ENCODE measurements at places on chromosomes 1 and 21.

GRCh38 chr1:17643861-17644703 lies 104.6 kb downstream of the ARHGEF10L start:
- DNase-seq, result no peak

DNA sequence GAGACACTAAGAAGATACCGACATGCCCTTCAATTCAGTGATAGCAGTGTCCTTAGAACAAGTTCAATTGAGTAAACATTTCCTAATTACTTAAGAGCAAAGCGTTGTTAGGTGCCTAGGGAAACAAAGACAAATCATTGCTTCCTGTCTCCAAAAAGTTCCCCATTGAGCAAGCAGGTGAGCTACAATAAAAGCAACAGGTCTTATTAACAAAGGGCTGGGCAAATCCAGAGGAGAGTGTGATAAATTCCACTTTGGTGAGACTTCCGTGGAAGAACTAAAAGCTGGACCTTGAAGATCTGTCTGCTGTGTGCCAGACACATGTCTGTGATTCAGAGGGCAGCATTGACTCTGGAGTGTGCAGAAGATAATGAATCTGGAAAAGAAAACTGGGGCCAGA lies 1.9 kb upstream of the TUT4 start:
- no peak for DNase-seq

GRCh38 chr1:204828352-204828850 lies 42.3 kb upstream of the NFASC start:
- no peak for DNase-seq

DNA sequence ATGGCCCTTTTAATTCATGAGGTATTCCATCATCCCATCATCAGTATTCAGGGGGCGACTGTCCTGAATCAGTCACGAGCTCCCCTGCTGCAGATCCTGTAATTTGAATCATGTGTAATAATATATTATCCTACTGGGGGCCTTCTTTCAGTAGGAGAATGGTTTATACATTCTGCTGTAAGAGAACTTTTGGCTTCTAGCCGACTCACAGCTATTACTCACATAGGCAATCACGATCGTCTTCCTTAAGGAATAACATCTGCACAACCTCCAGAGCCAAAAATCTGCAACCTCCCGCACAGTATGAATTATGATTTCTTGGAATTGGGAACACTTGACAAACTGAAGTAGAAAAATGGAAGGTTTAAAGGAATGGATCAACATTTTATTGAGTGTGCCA lies 343.0 kb downstream of the USP25 start:
- DNase-seq, result no peak

DNA sequence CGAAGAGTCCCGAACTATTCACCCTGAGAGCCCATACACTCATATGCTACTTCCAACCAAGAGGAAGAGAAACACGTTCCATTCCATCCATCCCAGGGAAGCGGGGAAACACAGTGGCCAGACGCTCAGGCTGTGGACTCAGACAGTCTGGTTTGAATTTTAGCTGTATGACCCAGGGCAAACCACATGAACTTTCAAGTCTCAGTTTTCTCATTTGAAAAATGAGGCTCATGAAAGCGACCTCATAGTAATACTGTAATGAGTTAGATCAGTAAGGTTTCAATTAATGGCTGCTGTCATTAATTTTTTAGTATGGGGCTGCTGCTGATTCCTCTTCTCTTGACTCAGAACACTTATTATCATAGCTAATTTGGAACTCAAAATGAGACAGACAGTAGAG lies 1.5 kb downstream of the FCRL4 start:
- no peak for DNase-seq

DNA sequence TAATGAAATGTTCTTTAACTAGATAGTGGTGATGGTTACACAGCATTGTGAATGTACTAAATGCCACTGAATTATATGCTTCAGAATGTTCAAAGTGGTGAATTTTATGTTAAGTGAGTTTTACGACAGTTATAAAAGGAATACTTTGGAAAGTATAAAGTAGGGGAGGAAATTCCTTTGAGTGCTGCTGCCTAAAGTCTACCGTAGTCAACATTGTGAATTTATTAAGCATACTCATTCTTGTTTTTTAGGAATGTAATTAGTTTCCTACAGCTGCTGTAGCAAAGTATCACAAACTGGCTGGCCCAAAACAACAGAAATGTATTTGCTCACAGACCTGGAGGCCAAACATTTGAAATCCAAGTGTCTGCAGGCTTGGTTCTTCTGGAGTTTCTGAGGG lies 73.0 kb downstream of the SWT1 start:
- DNase-seq, result no peak

GRCh38 chr1:239763850-239764249 lies 327.8 kb upstream of the FMN2 start:
- DNase-seq, result no peak

- no peak for DNase-seq
Observed at GRCh38 chr1:21559788-21560567, 50.8 kb downstream of the ALPL start.

DNA sequence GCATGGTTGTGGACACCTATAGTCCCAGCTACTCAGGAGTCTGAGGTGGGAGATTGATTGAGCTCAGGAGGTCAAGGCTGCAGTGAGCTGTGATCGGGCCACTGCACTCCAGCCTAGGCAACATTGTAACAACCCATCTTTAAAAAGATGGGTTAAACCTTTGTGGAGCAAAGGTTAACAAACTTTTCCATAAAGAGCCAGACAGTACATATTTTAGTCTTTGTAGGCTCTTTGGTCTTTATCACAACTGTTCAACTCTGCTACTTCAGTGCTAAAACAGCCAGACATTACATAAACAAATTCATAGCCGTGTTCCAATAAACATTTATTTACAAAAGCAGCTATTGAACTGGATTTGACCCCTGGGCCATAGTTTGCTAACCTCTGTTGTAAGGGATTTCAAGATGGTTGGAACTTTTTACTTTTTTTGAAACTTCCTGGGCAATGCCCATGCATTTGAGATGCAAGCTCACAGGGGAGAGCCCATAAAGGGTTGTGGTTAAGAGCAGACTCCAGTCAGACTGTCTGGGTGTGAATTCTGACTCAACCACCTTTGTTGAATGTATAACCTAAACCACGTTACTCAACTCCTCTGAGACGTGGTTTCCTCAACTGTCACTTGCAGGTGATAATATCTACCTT lies 10.8 kb downstream of the INAVA start:
- no peak for DNase-seq

DNA sequence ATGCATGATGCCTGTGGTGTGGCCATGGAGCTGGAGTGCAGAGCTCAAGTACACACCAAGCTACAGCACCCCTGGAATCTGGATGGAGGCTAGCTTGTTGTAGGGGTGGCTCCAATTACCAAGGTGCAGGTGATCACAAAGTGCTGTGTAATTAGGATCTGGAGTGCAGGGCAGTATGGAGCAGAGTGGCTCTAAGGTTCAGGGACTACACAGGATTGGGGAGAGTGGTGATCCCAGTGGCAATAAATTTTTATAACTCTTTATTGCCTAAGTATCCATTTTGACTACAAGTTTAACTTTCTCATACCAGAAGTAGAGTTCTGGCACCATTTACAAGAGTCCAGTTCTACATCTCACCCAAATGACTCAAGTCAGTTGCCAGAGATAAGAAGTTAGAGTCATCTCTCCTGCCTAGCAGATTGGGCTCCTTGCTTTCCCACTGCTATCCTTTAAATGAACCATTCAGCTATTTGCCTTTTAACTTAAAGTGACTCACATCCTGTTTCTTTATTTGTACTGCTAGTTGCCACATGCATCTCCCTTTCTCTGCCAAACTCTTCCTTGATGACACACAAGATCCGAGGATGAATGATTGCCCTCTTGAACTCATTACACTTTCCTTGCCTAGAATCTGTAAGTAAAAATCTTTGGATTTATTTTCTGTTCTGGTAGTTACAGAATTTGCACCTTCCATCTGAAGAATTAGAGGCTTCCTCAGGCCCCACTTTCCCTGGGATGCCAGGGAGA lies 427.2 kb downstream of the KCNT2 start:
- DNase-seq, result no peak

- DNase-seq, result no peak
Observed at GRCh38 chr1:117826540-117827078, 102.8 kb downstream of the GDAP2 start.

GRCh38 chr21:40043423-40043822 lies 176.2 kb downstream of the PCP4 start:
- no peak for DNase-seq

DNA sequence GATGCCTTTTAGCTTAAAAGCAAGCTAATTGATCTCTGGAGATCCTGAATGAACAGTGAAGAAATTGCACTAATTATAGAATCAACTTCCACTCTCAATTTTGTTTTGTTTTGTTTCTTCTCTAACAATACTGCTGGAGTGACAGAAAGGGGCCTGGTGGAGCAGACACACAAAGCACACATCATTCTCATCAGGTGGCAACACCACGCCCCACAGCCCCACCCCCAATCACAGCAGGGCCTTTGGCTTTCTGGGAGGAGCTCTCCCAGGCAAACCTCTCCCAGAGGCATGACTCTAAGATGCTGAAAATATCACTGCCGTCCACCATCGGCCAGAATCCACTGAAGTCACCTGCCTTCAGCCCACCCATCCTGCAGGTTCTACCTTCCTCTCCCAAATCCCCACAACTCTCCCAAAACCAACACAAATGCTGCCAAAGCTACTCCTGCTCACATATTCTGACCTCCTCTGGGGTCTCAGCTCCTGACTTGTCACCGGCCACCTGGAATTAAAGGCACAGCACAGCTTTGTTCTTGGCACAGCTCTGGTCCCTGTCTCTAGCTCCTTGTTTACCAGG lies 120.7 kb downstream of the GRIK3 start:
- no peak for DNase-seq

DNA sequence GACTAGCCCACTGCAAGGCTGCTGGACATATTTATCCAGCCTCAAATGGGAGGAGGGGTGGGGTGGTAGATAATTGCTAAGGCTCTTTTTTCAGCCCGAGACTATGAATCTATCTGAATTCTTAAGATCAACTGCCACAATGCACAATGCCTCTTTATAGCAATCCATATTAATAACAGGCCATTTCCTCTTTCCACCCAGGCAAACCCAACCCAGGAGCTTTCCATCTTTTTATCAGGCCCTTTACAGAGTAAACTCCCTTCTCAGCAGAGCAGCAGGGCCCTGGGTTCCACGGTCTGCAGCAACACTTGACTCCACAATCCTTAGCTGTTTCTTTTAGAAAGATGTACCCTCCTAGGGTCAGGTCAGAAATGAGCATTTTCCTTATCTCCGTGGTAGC lies 806 bp downstream of the DDOST start:
- DNase-seq, result no peak

GRCh38 chr1:230288641-230289349 lies 137.3 kb downstream of the PGBD5 start:
- DNase-seq, result no peak

DNA sequence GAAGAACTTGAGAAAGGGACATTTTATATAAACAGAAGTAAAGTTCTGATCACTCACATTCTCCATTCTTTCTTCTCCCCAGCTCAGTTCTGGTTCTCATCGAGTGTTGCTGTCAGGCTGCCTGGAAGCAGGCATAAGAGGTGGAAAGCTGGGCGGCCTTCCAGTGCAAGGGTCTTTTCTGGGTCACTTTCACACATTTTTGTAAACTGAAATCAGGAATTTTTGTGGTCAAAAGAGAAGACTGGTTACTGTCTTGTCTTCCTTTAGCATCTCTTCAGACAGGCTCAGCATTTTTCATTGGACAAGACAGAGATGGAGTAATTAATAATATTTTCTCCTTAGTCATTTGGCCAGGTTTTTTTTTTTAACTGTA lies 93.7 kb downstream of the CTH start:
- DNase-seq, result no peak

GRCh38 chr1:47913225-47913823 lies 83.9 kb downstream of the TRABD2B start:
- no peak for DNase-seq

DNA sequence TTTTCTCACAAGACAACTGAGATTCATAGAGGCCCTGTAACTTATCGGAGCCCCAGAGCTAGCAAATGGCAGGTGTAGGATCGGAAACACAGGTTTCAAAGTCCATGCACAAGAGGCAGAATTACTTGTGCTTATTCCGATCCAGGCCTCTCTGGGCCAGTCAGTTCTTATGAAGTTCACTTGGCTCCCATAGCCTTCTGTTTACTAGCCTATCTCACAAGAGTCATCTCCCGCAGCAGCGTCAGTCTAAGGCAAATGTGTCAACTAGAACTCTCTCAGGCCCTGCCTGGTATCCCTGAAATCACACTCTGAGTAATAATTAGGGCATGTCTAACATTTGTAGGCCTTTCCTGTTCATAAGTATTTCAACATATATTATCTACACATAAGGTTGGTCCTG lies 43.3 kb downstream of the PHC2 start:
- DNase-seq, result no peak

- DNase-seq, result no peak
Observed at GRCh38 chr1:162276493-162276892, 100.2 kb downstream of the SPATA46 start.

DNA sequence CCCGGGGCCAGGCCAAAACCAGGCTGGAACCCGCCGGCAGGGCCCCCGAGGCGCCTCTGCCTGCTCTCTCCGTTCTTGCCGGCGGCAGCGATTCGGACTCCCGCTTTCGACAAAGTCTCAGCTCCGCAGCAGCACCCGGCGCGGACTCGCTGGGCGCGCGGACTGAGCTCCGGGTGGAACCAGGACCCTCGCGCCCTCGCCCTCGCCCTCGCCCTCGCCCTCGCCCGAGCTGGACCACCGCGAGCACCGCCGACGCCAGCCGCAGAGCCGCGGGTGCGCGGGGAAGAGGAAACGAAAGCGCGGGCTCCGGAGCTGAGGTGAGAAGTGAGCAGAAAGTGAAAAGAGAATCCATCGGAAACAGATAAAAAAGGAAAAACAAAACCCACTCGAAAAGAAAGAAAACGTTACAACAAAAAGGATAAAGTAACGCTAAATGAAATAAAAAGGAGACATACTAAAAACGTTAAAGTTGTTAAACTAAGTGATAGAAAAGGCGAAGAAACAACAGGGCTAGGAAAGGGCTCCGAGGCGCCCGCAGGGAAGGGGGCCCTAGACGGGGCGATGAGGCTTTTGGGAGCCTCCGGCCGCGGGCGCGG lies 64.9 kb downstream of the MEF2D start:
- DNase-seq, result no peak

DNA sequence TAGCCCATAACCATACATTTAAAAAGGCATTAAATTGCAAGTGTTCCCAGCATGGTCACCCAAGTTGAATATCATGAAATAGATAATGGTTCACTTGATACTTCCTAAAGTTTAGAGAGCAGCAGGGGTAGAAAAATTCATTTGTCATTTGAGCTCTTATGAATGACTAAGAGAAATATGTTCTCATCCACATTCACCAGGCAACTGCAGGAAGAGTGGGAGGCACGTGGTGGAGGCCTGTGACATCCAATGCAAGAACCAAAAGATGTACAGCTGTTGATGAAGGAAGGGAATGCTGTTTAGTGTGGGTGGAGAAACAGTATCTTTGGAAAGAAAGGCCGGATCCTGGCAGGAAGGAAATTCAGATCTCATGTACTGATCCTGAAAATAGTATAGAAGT lies 473.1 kb downstream of the ADGRL2 start:
- no peak for DNase-seq

DNA sequence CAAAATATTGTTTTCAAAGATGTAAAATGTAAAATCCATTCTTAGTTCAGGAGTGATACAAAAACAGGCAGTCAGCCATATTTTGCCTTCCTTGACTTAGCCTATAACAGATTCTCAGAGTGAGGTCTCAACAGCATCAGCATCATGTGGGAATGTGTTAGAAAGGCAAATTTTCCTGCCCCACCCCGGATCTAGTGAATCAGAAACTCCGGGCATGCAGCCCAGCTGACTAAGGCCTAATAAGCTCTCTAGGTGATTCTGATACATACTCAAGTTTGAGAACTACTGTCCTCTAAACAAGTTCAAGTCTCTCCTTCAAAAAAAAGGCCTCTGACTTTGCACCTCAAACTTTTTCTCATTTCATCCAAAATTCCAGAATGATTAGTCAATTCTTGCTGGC lies 46.9 kb upstream of the PRRC2C start:
- DNase-seq, result no peak
